ENCODE measurements at places on chromosomes 11 and 22. TPM values are rescaled to one million over a fixed set of nuclear protein-coding genes. Genes with fewer than 3 reads are reported as not detected.

MRGPRF gene
- total RNA-seq: not detected

- no peak for DNase-seq
These were observed 28.7 kb upstream of the CTSD start for GRCh38 chr11:1792461-1792860.

- no peak for DNase-seq
These were observed 7.0 kb upstream of the CASTOR1 start for GRCh38 chr22:30296324-30296723.

- peak; percentile 34 for DNase-seq
These were observed 14.1 kb downstream of the RPS13 start for GRCh38 chr11:17063171-17064002.

DNA sequence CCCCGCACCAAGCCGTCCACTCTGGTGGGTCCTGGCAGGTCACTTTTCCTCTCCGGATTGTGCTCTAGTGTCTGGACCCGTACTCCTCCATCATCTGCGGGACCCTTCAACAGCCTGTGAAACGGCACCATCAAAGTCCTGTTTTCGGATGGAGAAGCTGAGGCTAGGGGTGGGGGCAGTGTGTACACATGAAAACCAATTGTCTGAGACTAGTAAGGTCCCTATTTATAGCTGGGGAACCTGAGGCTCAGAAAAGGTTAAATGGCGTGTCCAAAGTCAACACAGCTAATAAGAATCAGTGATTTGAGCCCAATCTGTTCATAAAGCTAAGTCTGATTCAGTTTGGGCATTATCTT is 668 bp upstream of the LRRC32 start:
- DNase-seq: no peak
